ENCODE measurements at places on chromosomes 7 and 10.

GRCh38 chr7:37108615-37109014, 340.0 kb downstream of the ELMO1 start:
- DNase-seq: no peak

GRCh38 chr10:109966961-109967738, 40.6 kb upstream of the ADD3 start:
- DNase-seq: no peak

- no peak for DNase-seq
Observed at GRCh38 chr7:69832356-69832755, 234.1 kb downstream of the AUTS2 start.

- DNase-seq: no peak
Observed at GRCh38 chr10:28139138-28139537, 140.3 kb upstream of the ODAD2 start.

DNA sequence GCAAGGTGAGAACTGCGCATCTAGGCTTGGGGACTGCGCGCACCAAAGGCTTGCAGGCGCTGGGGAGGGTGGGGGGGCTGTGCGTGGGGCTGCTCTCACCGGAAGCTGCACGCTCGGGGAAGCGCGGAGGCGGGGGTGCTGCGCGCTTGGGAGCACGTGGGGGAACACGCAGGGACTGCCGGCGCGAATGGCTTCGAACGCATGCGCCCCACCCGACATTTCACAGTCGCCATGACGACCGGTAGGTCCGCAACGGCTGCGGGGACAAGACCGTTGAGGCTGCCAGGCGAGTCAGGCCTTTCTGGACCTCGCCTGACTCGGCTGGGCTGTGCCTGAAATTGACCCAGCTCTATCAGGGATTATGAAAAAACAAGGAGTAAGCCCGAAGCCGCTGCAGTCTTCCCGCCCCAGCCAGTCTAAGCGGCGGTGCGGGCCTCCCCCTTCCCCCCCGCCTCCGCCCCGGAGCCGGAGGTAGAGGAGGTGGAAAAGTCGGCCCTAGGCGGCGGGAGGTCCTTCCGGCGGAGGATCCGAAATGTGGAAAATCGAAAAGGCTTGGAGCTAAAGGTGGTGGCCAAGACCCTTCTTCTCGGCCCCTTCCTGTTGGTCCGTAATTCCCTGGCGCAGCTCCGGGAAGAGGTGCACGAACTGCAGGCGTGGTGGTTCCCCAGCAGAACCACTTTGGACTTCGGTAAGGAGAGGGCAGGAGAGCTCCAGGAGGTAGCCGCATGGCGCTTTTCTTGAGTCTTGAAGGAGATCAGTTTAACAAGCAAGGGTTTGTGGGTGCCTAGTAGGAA, 34.9 kb upstream of the STEAP1 start:
- DNase-seq: no peak

DNA sequence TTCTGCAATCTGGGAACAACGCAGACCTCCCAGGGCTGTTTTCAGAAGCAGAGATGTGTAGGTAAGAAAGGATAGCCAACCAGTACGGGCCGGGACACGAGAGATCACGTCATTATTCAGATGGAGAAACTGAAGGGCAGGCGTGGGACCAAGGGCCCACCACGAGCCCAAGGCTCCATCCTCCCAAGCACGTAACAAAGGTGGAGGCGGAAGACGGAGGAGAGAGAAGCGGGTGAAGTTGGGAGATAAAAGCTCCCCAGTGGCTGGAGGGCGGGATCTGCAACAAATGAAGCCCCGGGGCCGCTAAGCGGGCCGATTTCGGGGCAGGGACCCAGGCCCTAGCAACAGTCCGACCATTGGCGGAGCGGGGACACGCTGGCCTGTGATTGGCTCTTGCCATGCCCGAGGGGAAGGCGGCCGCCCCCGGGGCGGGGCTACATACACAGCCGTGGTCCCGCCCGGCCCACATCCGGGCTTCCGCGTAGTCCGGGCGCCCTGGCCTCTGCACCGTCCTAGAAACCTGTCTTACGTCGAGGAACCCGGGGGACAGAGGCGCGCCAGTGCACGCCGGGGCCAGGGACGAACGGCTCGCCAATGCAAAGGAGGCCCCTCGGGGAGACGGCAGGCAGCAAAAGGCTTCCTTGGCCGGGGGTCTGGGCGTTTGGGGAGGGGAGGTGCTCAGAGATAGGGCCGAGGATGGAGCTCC, 15.5 kb downstream of the HSPB1 start:
- peak; percentile 99 for DNase-seq

DNA sequence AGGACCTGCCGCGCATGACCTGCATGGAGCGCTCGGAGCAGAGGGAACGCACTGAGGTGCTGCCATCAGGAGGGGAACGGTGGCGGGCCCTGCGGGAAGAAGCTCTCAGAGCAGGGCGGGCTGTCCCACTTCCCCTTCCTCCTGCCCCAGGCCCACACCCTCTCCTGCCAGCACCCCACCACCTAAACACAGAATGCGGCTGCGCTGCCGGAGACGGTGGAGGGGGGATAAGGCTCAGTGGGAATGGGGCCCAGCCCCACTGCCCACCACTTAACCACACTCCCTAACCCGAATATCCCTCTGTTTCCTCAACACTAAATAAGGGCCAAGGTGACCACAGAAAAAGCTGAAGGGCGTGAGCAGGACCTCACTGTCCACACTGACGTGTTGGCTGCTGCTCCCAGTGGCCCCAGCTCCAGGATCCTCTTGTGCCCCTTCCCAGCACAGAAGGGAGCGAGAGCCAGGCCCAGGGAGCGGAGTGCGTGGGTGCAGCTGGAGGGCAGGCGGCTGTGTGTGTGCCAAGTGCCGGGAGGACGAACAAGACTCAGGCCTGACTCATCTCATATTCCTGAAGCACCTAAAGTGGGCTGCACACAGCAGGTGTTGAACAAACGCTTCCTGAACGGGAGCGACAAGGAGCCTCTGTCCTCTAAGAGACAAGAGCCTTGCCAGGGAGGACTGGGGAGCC, 116.8 kb downstream of the MAD1L1 start:
- no peak for DNase-seq

GRCh38 chr7:111026343-111026742, 64.6 kb upstream of the LRRN3 start:
- no peak for DNase-seq

GRCh38 chr7:111393011-111393754, 169.1 kb downstream of the IMMP2L start:
- DNase-seq: no peak

DNA sequence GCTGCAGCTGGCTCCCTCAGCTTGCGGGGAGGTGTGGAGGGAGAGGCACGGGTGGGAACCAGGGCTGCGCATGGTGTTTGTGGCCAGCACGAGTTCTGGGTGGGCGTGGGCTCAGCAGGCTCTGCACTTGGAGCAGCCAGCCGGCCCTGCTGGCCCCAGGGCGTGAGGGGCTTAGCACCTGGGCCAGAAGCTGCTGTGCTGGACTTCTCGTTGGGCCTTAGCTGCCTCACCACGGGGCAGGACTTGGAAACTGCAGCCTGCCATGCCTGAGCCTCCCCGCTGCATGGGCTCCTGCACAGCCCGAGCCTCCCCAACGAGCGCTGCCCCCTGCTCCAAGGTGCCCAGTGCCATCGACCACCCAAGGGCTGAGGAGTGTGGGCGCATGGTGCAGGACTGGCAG, 120.1 kb downstream of the ZNF248 start:
- no peak for DNase-seq

DNA sequence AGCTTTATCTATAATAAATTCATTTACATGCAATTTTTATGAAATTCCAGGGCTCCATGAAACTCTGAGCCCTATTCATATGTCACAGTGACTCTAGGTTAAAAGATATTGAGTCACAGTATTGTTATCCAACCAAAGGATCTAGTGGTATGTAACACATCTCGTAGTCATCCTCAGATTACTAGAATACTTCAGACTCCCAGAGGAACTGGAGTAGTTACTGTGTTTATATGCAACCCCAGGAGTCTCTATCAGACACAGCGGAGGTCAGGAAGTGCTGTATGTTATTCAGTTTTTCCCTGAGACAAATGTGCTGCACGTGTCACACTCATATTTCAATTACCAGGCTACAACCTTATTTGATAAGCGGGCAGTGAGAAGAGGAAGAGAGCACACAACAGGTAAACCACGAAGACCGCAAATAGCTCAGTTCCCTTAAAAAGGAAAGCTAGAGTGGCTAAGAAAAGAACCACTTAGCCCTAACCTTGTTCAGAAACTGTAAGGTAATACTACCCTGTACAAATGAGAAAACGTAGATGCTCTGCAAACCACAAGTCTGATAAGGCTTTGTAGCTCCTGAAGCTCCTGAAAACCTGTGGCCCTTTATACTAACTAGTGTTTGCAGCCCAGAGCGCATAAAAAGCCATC, 114.0 kb upstream of the CNTNAP2 start:
- DNase-seq: no peak

DNA sequence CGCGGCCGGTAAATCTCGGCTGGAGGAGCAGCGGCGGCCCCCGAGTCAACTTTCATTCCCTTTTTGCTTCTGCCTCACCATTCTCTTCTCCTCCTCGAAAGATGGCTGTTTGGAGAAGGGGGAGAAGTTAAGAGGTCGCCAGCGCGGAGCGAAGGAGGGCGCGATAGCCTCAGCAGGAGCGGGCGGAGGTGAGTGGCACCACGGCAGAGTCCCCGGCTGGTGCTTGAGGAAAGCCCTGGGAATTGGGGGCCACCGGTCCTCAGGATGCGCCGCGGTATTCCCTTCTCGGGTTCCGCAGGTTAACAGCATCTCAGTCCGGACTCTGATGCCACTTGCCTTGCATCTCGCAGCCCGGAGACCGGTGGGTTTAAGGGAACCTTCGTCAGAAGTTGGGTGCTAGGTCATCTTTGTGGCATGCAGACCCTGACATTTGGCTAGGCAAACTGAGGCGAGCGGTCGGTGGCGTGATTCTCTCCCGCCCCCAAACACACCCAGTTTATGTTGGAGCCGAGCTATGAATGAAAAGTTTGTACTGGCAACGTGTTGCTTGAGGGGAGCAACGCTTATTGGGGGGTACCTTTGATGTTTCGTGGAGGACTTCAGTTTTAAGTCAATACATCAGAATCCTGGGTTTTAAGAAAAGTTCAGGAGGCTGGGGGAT, 59.5 kb upstream of the PRPS1L1 start:
- DNase-seq: peak; percentile 2

- DNase-seq: no peak
Observed at GRCh38 chr10:119477444-119477843, 65.1 kb downstream of the RGS10 start.

- DNase-seq: no peak
Observed at GRCh38 chr7:103446049-103446520, at the start of gene SLC26A5. Gene SLC26A5 (minus strand): TSS chr7:103446207. CDS start chr7:103421514, 24,693 bp downstream.

DNA sequence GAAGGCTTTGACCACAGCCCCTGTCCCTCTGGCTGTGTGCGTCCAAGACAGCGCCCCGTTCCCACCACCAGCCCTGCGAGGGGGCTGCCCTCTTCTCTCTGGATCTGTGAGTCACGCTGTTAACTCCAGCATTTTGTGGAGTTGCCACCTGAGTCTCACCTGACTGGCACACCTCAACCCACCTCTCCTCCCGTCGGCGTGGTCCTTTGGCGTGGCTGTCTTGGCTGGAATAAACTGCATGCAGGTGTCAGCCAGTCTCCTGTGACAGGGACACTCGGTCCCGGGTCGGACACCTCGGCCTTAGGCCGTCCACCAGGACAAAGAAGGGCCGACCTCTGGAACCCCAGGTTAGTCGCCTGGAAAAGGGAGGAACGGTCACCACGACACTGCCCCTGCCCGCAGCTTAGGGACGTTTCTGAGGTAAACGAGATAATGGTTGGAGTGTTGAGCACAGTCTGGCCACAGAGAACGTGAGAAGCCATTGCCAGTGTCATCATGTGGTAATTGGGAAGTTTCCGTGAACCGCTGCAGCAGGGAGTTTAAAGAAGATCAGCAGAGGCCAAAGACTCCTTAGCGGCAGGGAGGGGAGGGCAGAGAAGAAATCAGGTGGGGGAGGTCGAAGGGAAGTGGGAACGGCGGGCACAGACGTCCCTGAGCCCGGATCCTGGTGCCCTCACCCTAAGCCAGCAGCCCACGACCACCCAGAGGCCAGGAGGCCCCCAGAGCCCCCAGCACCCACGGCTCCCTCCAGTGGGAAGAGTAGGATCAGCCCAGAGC, 73.6 kb upstream of the FAM20C start:
- DNase-seq: peak; percentile 15

DNA sequence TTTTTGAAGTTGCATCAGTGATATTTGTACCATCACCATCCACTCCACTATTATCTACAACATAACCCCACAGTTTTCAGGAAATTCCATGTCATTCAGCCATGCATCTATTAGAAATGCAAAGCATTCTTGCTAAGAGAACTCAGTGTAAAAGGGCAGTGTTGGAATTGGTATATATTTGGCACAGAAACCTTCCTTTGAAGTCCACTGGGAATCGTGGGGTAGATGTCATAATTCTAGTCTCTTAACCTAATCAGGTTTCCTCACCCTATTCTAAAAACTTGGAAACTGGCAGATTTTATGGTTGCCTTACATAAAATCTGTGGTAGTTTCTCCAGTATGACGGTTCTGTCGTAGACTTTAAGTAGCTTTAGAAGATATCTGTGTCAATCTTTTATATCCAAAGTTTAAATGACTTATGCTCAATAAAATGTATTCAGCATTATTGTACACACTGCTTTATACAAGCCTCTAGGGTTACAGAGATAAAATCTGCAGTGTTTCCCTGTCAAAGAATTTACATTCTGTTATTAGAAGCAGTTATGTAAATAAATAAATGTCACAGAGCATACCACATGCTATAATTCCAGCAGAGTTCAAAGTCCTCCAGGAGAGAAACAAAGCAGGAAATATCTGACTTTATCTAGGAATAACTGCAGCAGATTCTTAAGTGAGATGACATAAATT, 704.4 kb upstream of the CELF2 start:
- no peak for DNase-seq
